ENCODE measurements at places on chromosomes 3 and 15.

DNA sequence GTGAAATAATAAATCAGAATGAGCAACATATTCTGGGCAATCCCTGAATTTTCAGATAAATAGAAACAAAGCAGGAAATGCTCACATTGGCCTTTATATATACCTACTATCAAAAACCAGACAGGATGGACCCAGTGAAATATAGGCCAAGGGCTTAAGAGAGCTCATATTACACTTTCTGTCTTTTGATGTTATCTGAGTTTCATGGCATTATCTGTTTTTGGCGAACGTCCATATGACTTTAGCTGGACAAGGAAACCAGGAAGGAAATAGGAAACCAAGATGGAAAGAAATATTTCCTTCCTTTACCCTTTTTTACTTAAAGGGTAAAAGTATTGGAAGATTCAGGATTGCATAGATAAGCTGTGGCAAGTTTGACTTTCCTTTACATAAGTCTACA is 274.8 kb downstream of the THSD4 start:
- DNase-seq, result no peak

GRCh38 chr3:186882881-186883685 is 40.6 kb downstream of the ADIPOQ start:
- DNase-seq, result peak; percentile 59

GRCh38 chr15:45200001-45200798 is 12.4 kb upstream of the SHF start:
- DNase-seq, result peak; percentile 53

DNA sequence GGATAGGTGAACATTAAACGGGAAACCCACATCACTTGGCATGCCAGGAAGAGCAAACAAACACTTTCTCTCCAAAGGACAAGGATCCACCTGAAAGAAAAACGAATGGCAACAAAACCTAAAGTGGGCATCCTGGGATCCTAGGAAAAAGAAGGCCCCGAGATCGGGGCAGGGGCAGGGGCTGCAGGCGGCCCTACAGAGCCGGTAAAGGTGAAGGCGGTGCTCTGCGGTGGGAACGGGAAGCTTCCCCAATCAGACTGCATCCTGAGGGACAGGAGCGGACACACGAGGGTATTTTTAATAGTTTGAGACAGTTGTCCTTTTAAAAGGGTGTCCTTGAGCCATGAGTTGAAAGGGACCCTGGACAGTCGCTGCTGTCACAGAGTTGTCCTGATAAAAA is 24.9 kb upstream of the GABRA5 start:
- DNase-seq, result no peak

DNA sequence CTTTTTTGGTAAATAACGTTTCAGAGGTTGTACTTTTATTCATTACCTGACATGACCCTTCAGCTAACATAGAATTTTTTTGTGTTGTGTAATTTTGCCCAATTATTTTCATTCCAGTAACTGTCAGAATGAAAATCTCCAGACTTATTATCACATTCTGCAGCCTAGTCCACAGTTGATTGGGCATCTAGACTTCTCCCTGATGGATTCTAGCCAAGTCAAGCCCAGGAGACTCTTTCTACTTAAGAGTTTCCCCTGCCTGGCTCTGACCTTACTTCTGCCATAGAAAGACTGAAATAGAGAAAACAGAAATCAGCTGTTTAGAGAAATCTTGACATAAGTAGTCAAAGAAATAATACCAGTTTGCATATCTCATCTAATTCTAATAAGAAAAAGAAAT is 82.9 kb upstream of the CDAN1 start:
- no peak for DNase-seq

DNA sequence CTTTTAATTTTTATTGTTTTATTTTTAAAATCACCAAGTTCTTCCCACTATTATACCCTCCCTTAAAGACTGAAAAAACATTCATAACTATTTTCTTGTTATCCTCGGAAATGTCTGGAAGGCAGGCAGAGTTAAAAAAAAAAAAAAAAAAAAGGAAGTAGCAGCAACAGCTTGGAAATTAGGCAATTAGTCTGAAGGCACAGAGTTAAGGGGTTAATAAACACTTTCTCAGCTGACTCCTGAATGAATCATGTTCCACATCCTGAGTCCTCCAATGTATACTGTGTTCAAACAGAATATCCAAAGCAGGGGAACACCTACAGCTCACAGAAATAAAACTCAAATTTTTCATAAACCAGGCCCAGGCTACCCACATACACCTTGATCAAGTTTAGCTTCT is 5.8 kb downstream of the HEXA start:
- DNase-seq, result no peak

DNA sequence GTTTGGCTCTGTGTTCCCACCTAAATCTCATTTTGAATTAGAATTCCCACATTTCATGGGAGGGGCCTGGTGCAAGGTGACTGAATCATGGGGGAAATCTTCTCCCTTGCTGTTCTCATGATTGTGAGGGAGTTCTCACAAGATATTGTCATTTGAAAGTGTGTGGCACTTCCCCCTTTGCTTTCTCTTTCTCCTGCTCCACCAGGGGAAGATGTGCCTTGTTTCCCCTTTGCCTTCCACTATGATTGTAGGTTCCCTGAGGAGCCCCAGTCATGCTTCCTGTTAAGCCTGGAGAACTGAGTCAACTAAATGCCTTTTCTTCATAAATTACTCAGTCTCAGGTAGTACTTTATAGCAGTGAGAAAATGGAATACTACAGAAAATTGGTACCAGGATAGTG is 157.2 kb upstream of the TPRG1 start:
- DNase-seq, result no peak

- DNase-seq, result no peak
Observed at GRCh38 chr15:93917181-93917580, 314.2 kb upstream of the MCTP2 start.

DNA sequence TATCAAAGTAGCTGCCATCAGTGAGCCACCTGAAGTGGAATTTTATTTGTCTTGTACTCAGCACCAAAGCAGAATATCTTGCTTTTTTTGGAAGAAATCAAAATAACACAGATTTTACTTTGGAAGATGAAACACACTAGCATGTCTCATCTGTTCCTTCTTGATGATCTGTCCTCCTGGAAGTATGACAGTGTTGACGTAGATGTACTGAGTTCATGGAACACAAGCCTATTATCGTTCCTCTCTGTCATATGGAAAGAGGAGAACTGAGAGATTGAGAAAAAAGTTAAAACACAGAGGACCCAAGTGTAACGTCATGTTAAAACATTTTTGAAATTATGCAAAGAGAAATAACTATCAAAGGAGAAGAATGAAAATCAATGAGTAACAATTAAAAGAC is 340.2 kb downstream of the ROBO2 start:
- no peak for DNase-seq

DNA sequence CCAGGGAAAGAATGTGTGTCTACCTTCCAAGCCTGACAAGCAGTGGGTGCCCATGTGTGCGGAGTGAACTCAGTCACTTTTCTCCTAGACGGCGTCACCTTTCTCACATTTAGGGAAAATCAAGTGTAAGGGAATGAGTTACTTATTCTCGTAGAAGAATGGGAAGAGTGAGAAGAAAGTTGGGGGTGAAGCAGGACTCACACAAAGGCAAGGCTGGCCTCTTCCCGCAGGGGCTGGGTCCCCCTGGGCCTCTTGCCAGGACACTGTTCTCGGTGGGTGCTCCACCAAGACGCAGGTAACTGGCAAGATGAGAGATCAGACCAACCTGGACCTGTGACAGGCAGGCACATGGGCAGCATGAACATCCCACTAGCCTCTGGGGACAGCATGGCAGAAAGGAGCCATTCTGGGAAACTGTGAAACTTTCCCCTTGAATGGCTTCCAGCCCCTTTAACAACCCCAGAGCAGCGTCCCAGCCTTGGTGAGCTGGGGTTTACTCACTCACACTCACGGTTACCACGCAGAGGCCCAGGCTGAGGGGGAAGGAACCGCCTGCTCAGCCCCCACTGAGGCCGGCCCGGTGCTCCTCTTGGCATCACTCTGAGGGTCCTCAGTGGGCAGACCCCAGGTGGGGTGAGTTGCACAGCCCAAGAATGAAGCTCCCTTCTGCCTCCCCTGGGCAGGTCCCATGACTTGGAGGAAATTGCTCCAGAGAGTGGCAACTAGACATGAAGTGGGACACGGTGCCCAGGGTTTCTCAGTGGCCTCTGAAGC is 15.0 kb upstream of the SRP14 start:
- DNase-seq, result no peak

DNA sequence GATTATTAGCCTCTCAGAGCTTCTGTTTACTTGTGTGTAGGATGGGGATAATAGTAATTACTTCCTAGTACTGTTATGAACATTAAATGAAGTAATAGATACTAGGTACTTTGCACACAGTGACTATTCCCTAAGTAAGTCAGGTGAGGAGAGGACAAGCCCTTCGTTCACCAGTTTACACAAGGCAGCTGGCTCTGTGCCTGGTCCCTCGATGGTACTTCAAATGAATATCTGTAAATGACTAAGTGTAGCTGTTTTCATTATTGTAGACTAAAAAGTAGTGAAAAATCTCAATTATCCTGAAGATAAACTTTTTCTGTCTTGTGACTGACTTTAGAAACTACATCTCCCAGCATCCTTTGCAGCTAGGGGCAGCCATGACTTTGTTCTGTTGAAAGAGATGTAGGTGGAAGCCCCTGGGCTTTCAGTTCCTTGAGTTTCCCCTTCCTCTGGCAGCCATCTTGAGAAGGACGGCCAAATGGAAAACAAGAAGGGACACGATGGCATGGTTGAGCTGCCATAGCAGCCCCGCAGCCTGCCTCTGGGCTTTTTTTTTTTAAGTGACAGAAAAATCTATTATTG is 11.7 kb upstream of the WNT7A start:
- DNase-seq, result no peak

DNA sequence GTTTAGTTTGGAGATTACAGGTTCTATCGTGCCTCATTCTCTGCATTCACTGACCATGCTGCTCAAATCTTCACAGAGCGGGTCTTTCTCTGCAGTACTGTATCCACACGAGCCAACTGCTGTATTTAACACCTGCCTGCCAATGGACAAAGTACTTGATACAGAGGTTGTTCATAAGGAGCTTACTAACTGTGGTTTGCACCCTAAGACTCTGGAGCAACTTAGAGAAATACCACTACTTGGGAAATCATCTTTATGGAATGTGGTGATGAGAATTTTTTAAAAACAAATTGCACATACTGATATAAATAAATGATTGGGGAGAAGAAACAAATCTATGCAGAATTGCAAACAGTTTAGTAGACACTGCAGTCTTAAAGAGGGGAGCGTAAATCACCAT is 90.0 kb downstream of the PPP2R3A start:
- no peak for DNase-seq

DNA sequence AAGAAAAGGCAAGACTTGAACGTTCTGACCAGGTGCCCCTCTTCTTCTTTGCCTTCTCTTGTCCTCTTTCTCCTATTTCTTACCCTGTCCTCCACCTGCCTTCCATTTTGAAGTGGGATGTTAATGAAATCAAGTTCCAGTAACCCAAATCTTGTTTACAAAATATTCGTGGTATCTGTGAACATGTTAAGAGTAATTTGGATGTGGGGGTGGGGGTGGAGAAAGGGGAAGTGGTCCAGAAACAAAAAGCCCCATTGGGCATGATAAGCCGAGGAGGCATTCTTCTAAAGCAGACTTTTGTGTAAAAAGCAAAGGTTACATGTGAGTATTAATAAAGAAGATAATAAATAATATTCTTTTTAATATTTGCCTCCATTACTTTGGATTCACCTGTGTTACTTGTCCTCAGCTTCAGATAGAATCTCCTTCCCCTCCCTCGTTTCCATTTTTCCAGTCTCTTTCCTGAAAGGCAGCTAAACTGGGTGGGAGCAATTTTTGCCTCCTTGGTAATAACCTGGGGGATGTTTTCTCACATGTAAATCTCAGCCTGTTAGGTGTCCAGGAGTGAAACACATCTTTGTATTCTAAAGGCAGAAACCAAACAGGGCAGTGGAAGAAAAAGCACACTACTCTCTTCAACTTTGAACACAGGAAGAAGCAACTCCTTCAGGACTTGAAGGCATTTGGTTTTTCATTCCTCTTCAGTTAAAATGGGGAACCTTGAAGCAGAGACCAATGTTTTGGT is 3.2 kb downstream of the CHST2 start:
- DNase-seq, result no peak

- DNase-seq, result no peak
Observed at GRCh38 chr3:32121137-32121536, 14.7 kb downstream of the GPD1L start.

- peak; percentile 31 for DNase-seq
Observed at GRCh38 chr3:37741644-37742043, 120.0 kb upstream of the CTDSPL start.

DNA sequence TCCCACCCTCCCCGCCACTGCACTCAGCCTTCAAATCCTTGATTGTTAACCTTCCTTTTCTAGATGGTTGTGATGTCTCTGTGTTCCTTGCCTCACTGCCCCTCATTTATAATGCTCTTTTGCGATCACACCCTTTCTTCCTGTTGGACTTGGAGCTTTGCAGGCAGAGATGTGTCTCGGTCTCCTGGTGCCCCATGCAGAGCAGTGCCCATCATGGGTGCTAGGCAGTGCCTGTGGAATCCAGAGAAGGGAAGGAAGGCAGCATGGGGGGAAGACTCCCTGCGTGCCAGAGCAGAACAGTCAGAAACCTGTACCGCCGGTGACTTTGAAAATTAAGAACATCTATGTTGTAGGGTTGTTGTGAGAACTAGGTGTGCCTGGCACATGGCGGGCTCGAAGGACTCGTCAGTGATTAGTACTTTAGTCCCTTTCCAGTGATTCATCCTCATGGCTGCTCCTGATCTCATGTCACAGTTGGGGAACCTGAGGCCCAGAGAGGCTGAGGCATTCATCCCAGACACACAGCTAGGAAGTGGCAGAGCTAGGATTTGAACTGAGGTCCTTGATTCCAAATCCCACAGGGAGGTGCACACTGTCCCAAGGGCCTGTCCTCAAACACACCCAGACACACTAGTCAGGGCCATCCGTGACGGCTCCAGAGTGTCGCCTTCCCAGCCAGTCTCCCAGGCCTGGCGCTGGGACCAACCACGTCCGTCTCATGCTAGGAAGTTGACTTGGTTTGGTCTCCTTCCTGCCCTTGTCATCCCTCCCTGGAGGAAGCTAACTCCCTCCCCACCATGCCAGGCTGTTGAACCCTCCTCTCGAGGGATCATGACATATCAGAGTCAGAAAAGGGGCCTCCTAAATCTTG is 58.3 kb downstream of the SMAD6 start:
- no peak for DNase-seq

DNA sequence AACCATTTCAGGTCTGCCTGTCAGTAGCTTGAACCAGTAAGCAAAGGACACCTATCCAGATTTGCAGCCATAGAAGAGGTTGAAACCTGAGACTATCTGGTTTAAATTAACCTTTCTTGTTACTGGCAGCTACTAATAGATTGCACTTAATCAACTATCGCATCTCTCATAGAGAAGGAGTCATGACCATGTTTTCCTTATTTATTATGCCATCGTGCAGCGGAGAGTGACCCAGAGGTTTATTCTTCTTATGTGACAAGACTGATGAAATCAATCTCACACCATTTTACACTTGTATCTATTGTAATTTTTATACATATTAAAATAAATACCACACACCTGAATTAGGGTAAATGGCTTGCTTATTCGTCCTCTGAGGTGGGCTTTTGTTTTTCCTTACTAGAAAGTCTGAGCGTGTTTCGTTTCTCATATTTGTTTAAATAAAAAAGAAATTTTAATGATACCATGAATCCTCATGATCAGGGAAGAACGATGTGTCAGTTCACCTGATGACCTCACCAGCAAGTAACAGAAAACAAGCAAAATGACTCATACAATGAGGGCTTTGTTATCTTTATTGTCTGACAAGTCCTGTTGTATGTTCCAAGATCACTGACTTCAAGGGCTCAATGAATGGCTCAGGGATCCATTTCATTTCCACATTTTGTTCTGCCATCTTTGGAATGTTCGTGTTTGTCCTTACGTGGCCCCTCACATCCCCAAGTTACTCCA is 379.5 kb upstream of the DPH6 start:
- peak; percentile 4 for DNase-seq
